ENCODE measurements at places on chromosomes 2 and 18.
A peak's percentile ranks its signal among the peaks of the same experiment; 100 is the strongest.

- H3K4me1 ChIP-seq: peaks cover 16% of the 10 kb centered on the region
- no peak for DNase-seq
- no peaks in the 10 kb centered on the region for H3K36me3 ChIP-seq
- no peak overlapping the region for H3K4me3 ChIP-seq
- no peak overlapping the region for H3K27ac ChIP-seq
- peaks cover 25% of the 10 kb centered on the region for H3K27me3 ChIP-seq
Measured at GRCh38 chr2:191748059-191748461, 70.1 kb downstream of the NABP1 start.

DNA sequence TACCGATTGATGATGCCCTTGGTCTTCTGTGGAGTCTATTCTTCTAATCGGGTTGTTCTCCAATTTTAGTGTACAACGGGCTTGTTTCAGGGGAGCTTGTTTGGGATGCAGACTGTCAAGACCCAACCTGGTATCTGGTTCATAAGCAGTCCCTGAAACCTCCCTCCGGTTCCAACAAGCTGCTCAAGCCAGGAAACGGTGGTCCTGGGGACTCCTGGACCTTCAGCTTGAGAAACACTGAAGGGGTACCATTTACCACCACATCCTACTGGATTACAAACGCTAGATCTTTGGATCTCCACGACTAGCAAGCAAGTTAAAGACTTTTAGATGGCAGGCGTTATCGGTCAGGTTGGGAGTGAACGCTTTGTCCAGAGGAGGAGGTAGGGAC lies 2.0 kb downstream of the BCL2 start:
- peak overlapping the region; percentile 96 for H3K4me3 ChIP-seq
- H3K27me3 ChIP-seq: no peaks in the 10 kb centered on the region
- H3K4me1 ChIP-seq: peaks cover 58% of the 10 kb centered on the region
- peaks cover 43% of the 10 kb centered on the region for H3K36me3 ChIP-seq

DNA sequence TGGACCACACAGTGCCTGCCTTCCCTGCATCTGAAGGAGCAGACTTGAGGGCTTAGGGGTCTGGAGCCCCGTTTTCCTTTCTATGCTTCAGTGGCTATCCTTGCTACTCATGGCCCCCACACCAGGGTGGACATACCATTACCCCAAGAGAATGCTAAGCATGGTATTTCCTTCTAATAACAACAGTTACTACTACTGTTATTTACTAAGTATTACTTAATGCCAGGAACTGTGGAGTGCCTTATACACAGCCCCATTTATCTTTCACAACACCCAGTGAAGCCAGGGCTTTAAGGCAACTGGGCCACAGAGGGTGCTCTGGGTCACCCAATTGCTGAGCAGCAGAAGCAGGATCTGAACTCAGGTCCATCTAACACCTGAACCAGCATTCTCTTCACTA lies 5.8 kb upstream of the PAX8 start:
- no peaks in the 10 kb centered on the region for H3K36me3 ChIP-seq
- peaks cover 32% of the 10 kb centered on the region for H3K27me3 ChIP-seq
- no peak overlapping the region for H3K27ac ChIP-seq
- no peak overlapping the region for H3K4me3 ChIP-seq

GRCh38 chr2:128439791-128440665 lies 121.4 kb upstream of the HS6ST1 start:
- no peak overlapping the region for H3K4me3 ChIP-seq
- no peak for DNase-seq
- no peaks in the 10 kb centered on the region for H3K4me1 ChIP-seq
- no peak overlapping the region for H3K27ac ChIP-seq
- H3K27me3 ChIP-seq: no peaks in the 10 kb centered on the region

DNA sequence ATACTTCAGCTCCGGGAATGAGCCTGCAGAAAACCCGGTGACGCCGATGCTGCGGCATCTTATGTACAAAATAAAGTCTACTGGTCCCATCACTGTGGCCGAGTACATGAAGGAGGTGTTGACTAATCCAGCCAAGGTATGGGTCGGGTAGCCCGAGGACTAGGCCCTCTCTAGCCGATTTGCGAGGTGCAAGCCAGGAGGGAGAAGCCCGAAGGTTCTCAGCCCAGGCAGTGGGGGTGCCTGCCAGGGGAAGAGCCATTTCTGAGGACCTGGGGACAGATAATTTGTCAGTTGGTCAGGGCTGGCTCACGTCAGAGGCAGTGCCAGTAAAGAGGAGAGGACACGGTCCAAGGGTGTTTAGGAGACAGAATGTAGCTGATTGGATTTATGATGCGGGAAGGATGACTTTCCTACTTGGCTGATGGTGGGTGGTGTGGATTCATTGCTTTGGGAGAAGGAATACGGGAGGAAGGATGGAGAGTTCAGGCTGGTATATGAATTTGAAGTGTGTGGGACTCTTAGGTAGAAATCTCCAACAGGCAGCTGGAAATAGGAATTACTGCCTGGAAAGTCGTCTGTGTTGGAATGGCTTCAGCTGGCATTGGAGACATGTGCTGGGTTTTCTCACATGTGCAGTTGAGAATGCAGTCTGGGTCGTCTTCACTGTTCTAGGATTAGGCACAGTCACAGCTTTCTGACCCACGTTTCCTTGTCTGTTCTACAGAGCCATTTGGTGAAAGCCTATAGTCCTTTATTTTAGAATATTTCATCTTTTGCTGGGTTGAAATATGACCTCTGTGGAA lies 874 bp downstream of the NDUFAF7 start:
- no peak overlapping the region for H3K27ac ChIP-seq
- H3K4me1 ChIP-seq: peaks cover 21% of the 10 kb centered on the region
- no peak overlapping the region for H3K4me3 ChIP-seq
- H3K27me3 ChIP-seq: no peaks in the 10 kb centered on the region
- H3K36me3 ChIP-seq: peaks cover 28% of the 10 kb centered on the region

DNA sequence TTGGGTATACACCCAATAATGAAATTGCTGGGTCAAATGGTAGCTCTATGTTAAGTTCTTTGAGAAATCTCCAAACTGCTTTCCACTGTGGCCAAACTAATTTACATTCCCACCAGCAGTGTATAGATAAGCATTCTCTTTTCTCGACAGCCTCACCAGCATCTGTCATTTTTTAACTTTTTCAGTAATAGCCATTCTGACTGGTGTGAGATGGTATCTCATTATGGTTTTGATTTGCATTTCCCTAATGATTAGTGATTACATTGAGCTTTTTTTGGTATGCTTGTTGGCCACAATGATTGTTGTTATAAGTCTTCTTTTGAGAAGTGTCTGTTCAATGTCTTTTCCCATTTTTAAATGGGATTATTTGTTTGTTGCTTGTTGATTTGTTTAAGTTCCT lies 50.4 kb upstream of the EPAS1 start:
- no peak overlapping the region for H3K4me3 ChIP-seq
- no peaks in the 10 kb centered on the region for H3K4me1 ChIP-seq
- no peak overlapping the region for H3K27ac ChIP-seq
- no peak for DNase-seq
- no peaks in the 10 kb centered on the region for H3K36me3 ChIP-seq

DNA sequence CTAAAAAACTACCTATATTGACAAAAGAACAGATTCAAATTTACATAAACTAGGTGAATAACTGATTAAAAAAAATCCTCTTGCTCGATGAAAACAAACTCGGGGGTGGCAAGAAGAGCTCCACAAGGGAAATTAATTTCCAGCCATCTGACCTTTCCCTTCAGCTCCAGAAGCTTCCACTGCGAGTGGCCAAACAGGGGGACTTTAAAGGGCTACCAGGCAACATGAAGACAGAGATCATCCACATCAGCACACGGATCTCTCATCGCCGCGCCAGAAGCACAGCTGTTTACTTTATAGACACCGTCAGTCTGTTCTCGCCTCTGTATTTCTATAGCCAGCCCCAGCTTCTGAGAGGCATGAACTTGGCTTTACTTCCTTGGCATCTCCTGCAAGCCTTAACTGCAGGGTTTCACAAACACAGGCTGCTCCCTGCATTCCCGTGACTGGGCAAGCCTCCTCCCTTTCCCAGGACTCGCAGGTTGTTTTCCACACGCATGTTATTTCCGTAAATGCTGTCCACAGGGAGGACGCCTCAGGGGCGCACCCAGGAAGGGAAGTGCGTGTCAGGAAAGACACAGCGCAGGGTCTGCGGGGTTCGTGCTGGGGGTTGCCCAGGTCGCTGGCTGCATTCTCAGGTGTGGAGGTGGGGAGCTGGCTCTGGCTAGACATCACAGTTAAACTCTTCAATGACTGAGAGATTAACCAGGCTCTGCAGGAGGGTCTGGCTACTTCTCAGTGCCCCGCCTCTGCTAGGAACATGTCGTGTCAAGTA lies 85.0 kb downstream of the USP40 start:
- DNase-seq: no peak
- H3K27ac ChIP-seq: no peak overlapping the region
- peaks cover 2% of the 10 kb centered on the region for H3K36me3 ChIP-seq
- no peaks in the 10 kb centered on the region for H3K27me3 ChIP-seq
- H3K4me1 ChIP-seq: no peaks in the 10 kb centered on the region
- H3K4me3 ChIP-seq: no peak overlapping the region

GRCh38 chr18:55418439-55418838 lies 169.6 kb downstream of the TCF4 start:
- H3K4me1 ChIP-seq: no peaks in the 10 kb centered on the region
- H3K27ac ChIP-seq: no peak overlapping the region
- H3K36me3 ChIP-seq: no peaks in the 10 kb centered on the region
- DNase-seq: no peak

GRCh38 chr2:217048730-217049129 lies 188.9 kb upstream of the TNP1 start:
- no peak overlapping the region for H3K4me3 ChIP-seq
- no peaks in the 10 kb centered on the region for H3K4me1 ChIP-seq
- H3K36me3 ChIP-seq: no peaks in the 10 kb centered on the region

GRCh38 chr2:143345887-143346787 lies 216.9 kb downstream of the ARHGAP15 start:
- no peaks in the 10 kb centered on the region for H3K4me1 ChIP-seq
- no peak for DNase-seq
- H3K36me3 ChIP-seq: peaks cover 5% of the 10 kb centered on the region

DNA sequence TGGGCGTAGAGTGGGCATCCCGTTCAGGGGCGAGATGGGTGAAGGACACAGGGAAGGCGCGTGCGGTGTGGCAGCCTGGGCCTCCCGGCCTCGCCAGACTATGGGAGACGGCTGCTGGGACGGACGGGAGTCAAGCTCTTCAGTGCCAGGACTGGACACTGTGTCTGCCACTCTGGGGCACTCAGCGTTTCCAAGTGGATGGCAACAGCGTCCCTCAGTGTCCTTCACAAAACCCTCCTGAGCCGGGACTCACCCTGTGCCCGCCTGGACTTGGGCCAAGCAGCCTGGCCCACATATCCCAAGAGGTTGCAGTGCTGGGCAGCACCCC lies 16.3 kb upstream of the BOK start:
- H3K4me1 ChIP-seq: no peaks in the 10 kb centered on the region
- H3K4me3 ChIP-seq: no peak overlapping the region
- DNase-seq: no peak
- H3K27me3 ChIP-seq: peaks cover 9% of the 10 kb centered on the region
- H3K36me3 ChIP-seq: no peaks in the 10 kb centered on the region
- no peak overlapping the region for H3K27ac ChIP-seq

GRCh38 chr2:21656330-21657075 lies 532.7 kb downstream of the TDRD15 start:
- no peak for DNase-seq
- no peak overlapping the region for H3K4me3 ChIP-seq
- H3K36me3 ChIP-seq: no peaks in the 10 kb centered on the region
- no peaks in the 10 kb centered on the region for H3K4me1 ChIP-seq

GRCh38 chr18:11906176-11906575 lies 1.9 kb downstream of the MPPE1 start:
- peaks cover 32% of the 10 kb centered on the region for H3K4me1 ChIP-seq
- no peaks in the 10 kb centered on the region for H3K27me3 ChIP-seq
- peaks cover 16% of the 10 kb centered on the region for H3K36me3 ChIP-seq

DNA sequence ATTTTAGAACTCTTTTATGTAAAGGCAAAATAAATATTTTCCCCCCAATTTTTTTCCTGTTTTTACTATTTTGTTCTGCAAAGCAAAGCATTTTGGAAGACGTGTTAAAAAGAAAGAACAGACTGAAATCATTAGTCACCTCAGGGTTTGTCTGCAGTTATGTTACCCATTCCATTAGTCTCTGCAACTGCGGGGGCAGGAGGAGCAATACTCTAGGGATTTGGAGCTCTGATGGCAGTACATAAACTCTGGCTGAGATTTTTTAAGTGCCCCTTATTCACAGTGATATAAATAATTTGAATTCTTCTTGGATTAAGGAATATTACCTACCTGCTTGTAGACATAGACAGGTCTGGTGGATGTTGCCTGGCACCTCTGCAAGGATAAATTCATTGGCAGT lies 88.0 kb upstream of the CELF4 start:
- no peak overlapping the region for H3K27ac ChIP-seq
- DNase-seq: no peak

GRCh38 chr2:183248866-183249567 lies 124.8 kb downstream of the NUP35 start:
- no peak for DNase-seq
- no peak overlapping the region for H3K4me3 ChIP-seq
- H3K36me3 ChIP-seq: no peaks in the 10 kb centered on the region
- H3K4me1 ChIP-seq: no peaks in the 10 kb centered on the region
- H3K27ac ChIP-seq: no peak overlapping the region
- peaks cover 2% of the 10 kb centered on the region for H3K27me3 ChIP-seq

DNA sequence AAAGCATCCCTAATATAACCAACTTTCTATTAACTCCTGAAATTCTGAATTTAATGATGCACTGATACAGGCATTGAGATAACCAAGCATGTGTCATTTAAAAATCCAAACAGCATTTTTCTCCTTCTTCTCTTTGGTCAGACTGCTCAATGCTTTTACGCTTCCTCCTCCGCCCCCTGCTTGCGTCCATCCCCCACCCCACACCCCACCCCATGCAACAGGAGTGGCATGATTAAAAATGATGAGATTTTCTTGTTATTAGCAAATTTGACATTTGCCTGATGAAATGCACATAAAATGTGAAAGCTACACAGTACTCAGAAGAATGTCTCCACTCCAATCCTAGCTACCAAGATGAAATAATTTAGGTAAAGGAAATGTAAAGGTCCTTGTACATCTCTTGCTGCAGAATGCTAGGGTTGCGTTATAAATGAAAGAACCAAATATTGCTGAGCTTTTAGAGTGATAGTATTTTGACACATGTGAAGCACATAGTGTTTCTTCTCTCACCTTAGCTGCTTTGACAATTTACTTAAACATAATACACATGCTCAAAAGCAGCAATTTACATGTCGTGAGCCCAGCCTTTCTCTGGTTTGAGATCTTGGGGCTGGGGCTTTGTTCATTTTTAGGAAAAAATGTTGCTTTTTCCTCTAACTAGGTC lies 263.8 kb downstream of the MEIS1 start:
- H3K27me3 ChIP-seq: no peaks in the 10 kb centered on the region
- DNase-seq: no peak
- H3K36me3 ChIP-seq: no peaks in the 10 kb centered on the region
- no peak overlapping the region for H3K27ac ChIP-seq
- no peak overlapping the region for H3K4me3 ChIP-seq

GRCh38 chr18:74790451-74790850 lies 192.8 kb downstream of the ZNF407 start:
- H3K4me3 ChIP-seq: no peak overlapping the region
- no peaks in the 10 kb centered on the region for H3K4me1 ChIP-seq
- no peak overlapping the region for H3K27ac ChIP-seq
- DNase-seq: no peak
- no peaks in the 10 kb centered on the region for H3K36me3 ChIP-seq

Data from activated T-helper 1 cell treated with anti-CD3 and anti-CD28 coated beads, Interleukin-12 subunit alpha, Interleukin-12 subunit beta, Interleukin-2, Interleukin-4 antibody, amounts not matched to agents 30 ng/mL and 10 ng/mL and 1 ng/mL, durations not matched to agents 14 hours and 24 hours and 36 hours (primary cell).